ENCODE measurements at places on chromosomes 3 and 15.

- DNase-seq: no peak
Observed at GRCh38 chr3:47018269-47018611, 38.8 kb downstream of the NBEAL2 start.

GRCh38 chr3:15107075-15107947, 8.4 kb upstream of the RBSN start:
- no peak for DNase-seq

GRCh38 chr3:129654131-129654530, 47.7 kb upstream of the PLXND1 start:
- DNase-seq: no peak

DNA sequence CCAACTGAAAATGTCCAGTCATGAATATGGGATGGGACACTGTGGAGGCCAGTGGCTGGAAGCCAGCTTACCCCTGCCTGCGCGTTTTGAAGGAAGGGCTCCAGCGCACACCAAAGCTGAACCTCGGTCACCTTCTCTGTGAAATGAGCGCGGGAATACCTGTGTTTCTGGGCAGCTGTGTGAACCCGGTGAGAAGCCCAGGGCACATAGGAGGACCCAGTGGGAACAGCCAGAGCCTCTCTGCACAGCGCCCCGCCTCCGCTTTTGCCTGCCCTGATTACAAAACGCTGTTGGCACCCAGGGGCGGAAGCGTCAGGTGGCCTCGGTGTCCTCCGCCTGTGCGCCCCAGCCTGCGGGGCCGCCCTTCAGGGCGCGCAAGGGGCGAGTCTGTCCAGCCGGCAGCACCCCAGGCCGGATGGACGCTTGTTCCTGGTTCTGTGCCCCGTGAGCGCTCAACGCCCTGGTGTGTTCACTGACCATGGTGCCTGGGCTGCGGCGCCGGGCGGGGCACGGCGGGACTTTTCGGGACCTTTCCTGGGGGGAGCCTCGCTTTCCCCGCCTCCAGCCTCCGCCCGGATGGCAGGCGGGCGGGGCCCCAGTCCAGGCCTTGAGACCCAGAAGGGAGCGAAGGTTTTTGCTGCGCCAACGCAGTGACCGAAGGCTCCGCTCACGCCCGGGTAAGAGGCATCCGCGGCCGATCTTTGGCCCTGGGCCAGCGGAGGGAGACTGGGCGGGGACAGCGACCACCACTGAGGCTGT, at the start of gene SQOR:
SQOR (plus strand) TSS at position 598 of the 759 bp plus-strand sequence. CDS start 23,895 bp downstream, outside the sequence.
- DNase-seq: peak; percentile 57

DNA sequence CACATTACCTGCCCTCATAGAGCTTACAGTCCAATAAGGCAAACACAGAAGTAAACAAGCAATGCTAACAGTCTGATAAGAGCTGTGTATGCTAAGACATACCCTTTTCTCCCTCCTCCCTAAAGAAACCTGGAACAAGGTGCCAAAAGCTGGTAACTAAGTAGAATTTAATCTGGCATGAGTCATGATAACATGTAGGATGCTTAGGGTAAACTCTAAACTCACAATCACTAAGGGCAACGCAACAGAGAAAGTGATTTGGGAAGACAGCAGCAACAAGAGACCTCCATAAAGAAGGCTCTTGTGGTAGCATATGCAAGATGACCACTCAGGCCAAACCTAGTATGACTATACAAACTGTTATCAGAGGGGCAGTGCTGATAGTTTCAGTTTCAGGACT, 55.5 kb downstream of the MYO1E start:
- no peak for DNase-seq

DNA sequence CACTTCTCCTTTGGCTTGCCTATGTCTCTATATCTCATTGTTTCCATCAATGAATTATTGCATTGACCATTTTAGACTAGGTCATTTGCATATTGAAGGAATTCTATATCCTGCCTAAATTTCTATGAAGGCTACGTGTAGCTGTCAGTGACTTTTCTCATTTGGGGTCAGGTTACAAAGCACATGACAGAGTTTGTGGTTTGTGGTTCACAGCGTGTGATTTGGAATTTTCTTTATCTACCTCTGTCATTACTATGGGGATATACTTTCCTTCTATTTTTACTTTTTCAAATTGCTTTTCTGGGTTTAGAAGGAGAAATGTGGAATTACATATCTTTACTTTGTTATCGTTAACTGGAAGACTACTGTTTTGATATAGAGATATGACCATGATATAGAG, 317.3 kb upstream of the CFAP20DC start:
- DNase-seq: no peak

GRCh38 chr3:123013876-123014275, 13.7 kb downstream of the SEMA5B start:
- DNase-seq: no peak

DNA sequence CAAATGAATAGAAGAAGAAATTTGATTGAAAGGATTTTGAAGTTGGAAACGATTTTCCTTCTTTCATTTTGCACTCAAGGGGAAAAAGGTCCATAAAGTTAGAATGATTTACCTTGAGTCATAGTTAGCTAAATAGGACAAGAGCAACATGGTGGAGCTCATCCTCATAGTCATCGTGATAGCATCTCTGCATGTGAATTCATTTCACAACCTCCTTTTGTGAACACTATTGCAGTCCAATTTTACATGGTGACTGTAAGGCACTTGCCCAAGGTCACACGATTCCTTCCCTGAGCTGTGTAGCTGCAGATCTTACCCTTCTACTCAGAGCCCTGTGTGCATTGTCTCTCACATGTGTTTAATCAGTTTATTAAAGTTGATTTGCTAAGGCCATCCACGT, 359.8 kb upstream of the C2CD4B start:
- no peak for DNase-seq
